ENCODE measurements at places on chromosomes 7 and 10.

DNA sequence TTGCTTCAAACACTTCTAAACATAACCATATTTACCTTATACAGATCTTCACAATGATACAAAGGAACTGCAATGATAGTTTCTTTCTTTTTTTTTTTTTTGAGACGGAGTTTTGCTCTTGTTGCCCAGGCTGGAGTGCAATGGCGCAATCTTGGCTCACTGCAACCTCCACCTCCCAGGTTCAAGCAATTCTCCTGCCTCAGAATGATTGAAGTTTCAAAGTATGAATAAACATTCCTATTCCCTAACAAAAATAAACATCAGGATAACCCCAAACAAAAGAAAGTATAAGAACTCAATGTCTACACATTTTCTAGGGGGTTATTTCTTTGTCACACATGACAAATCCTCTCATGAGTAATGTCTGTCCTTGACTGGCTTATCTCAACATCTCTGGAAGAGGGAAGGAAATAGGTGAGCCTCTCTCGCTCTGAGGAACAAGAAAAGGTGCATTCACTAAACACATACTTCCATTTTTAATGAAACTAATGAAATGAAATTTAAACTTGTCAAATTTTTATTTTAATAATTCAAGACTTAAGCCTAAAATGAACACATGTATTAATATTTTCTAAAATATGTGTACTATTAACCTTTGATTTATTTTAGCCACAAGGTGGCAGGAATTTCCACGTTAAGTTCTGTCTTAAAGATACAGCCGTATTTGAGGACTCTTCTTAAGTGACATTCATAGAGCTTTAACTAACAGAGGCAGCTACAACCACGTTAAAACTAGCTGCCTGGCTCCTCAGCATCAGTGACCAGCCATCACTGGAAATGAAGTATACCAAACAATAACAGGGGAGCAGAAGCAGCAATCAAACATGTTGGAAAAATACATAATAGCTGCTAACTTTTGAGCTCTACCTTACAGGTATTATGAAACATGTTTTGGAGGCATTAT, 58.3 kb downstream of the MALSU1 start:
- DNase-seq: no peak

DNA sequence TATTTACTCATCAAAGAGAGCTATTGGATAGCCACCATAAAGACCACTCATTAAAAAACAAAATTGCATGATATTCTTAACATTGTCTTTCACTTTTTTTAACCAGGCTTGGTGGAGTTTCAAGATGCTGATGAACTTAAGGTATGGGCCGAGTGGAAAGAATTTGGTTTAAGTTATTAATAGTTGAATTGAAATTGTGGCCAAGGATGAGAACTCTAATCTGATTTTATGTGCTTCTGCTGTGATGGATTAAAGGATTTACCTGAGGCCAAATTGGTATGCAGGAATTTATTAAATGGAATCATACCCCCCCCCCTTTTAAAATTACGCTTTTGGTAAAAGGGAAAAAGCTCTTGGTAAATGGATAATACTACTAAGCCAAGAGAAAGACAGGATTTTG, 33.8 kb upstream of the TOMM7 start:
- DNase-seq: no peak

DNA sequence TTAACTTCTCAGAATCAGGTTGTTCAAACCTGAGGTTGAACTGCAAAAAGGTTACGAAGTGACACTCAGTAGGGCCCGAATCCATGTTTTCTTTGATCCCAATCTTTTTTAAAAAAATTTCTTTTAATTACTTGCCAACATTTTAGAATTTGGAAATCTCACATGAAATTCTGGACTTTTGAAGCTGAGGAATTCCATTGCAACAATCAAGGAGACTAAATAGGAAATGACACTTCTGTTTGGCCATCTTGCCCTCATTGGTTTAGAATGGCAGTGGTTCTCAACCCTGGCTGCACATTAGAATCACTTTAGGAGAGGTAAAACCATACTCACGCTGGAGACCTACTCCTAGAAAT, 471 bp upstream of the TOMM7 start:
- DNase-seq: no peak

- no peak for DNase-seq
Measured at GRCh38 chr7:83849131-83849530, 200.2 kb upstream of the SEMA3E start.

DNA sequence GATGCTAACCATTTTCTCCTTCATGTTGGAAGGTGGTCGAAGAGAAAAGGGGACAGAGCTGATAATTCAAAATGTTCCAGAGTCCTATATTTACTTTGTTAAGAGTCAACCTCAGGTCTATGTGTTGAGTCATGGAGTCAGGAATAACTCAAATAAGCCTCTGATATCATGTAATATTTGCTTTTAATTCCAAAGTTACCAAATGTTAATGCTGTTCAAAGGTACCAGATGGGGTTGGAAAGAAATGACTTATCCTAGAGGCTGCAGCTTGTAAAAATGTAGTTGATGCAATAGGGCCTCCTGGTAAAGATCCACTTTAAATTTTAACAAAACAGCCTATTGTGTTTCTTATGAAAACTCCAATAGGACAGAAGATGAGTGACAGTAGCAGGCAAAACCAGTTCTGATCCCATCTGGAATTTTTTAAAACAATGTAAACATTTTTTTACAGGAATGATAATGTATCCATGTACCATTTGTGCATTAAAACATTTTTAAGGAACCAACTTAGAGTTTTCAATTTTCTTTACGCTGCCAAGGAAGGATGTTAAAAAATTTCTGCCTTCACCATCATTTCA, 218.2 kb downstream of the ANK3 start:
- DNase-seq: no peak

- no peak for DNase-seq
Measured at GRCh38 chr7:148060724-148061123, 529.8 kb upstream of the C7orf33 start.

- DNase-seq: no peak
Measured at GRCh38 chr7:134320201-134320600, 3.5 kb upstream of the SLC35B4 start.

DNA sequence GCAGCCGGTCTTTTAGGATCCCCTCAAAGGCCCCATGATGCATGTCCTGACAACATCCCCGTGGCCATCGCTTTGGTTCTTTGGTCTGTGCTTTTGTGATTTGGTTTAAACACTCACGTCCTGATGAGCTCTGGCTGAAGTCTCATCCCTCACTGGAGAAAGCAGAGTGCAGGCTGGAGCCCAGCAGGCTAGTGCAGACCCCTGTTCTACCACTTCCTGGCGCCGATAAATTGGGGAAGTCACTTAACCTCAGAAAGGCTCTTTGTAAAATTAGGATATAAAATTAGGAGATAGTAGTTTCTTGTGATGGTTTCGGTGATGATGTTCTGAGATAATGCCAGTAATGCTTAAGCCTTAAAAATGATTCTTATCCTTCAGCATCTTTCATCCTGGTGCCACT, 307.6 kb downstream of the GFRA1 start:
- no peak for DNase-seq

DNA sequence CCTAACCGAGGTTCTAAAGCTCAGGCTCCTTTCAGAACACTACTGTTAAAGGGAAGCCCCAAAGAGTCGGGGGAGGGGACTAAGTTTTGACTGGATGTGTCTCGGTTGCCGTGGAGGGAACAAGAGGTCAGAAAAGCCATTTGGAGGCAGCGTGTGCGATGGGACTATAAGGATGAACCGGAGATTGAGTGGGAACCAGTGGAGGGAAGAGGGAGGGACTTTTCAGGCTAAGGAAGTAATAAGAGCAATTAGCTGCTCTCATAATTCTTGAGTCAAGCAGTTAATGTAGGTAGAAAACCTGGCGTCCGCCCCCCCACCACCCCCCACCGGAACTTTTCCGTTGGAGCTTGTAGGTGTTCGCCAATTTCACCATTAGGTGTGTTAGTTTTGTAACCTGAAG, 491 bp upstream of the AKAP9 start:
- peak; percentile 35 for DNase-seq

GRCh38 chr7:157638563-157638962, 301.8 kb downstream of the DNAJB6 start:
- DNase-seq: no peak

DNA sequence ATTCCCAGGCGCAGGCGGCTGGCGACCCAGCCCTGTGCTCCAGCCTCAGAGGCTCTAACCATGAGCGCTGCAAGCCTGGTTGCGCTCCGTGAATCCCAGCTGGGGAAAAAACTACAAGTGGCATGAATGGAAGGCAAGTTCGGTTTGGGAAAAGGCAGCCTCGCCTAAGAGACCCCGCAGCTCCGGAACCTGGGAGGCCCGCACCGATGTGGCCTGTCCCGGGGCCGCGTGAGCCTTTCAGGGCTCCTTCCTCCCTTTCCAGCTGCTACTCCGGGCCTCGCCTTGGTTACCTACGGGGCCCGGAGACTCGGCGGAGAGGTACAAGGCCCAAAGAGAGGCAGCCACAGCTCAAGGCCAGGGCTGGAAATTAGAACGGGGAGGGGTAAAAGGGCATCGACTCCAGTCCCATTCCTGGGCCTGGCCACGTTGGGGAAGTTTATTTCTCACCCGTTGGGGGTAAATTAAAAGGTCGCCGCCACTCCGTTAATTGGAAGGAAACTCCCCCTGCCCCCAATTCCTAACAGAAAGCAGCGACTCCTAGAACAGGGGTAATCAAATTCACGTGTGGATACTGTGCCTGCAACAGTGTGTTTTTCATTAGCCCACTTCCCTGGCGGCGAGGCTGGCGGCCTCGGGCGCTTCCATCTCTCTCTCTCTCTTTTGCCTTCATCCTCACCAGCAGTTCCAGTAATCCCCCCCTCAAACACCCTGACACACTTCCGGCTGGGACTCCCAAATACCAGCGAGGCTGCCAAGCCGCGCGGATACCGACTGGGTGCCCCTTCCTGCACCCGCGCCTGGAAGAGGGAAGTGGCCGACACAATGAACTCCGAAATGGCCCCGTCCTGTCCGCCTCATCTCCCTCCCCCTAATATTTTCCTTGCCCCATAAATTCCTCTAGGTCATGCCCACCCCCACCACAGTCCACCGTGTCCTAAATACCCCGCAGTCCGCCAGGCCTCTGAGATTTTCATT, 1.5 kb upstream of the HOXA9 start:
- no peak for DNase-seq

DNA sequence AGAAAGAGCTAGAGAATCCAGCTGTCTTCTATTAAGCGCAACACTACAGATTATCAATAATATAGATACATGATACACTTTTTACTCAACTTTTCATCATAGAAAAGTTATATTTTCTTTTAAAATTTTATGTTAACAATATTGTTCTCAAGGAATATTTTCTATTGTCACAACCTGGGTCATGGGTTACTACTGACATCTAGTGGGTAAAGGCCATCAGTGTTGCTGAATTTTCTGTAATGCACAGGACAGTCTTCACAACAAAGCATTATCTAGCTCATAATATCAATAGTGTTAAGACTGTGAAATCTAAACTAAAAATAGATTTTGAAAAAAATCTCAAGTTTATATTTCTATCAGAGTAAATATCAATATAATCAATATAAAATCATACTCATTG, 209.8 kb downstream of the ZNF33B start:
- no peak for DNase-seq

DNA sequence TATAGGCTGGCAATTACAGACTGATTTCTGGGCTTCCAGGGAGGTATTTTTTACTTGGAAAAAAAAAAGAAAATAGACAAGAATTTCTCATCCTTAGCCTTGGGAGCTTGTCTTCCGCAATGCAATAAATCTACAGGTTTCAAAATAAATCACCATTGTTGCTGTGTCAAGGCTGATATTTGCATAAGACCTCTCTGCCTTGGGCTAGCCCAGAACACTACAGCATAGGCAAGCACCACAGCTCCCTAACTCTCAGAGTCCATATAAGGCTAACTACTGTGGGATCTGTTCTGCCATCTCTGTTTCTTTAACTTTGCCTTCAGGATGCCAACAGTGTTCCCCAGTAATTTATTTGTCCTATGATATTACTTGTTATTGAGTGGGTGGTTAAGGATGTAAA, 64.4 kb downstream of the ZWINT start:
- no peak for DNase-seq

DNA sequence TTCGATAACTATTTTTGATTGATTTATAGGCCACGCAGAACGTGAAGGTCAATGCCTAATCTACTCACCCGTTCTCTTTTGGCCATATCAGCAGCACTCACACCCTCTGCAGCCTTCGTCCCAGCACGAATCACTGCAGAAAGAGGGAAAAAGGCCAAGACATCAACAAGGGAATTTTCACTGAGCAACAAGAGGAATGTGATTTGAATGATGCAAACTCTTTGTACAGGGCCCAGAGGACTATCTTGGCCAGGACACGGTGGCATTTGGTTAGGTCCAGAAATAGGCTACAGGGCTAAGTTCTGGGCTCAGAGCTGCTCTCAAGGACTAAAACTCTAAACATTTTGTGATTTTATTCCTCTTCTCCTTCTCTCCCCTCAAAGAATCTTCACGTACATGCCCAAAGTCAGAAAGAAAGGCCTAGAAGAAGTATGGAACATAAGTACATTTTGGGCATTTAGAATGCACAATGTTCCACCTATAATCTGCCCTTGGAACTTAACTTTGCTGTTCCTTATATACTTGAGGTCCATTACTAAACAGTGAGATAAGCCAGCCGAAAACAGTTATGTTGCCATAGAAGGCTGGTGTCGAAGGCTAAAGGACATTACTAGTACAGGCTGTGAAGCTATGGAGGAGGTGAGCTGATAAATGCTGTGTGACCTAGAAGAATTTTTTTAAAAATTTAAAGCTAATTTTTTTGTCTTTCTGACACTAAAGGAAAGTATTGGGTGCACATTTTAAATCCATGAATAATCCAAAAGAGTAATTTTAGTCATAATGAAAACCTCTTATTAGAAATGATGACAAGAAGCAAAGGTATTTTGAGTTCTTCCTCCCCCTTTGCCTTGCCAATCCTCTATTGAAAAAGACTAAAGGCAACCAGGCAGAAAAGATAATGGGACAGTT, 20.0 kb downstream of the RBM28 start:
- no peak for DNase-seq

DNA sequence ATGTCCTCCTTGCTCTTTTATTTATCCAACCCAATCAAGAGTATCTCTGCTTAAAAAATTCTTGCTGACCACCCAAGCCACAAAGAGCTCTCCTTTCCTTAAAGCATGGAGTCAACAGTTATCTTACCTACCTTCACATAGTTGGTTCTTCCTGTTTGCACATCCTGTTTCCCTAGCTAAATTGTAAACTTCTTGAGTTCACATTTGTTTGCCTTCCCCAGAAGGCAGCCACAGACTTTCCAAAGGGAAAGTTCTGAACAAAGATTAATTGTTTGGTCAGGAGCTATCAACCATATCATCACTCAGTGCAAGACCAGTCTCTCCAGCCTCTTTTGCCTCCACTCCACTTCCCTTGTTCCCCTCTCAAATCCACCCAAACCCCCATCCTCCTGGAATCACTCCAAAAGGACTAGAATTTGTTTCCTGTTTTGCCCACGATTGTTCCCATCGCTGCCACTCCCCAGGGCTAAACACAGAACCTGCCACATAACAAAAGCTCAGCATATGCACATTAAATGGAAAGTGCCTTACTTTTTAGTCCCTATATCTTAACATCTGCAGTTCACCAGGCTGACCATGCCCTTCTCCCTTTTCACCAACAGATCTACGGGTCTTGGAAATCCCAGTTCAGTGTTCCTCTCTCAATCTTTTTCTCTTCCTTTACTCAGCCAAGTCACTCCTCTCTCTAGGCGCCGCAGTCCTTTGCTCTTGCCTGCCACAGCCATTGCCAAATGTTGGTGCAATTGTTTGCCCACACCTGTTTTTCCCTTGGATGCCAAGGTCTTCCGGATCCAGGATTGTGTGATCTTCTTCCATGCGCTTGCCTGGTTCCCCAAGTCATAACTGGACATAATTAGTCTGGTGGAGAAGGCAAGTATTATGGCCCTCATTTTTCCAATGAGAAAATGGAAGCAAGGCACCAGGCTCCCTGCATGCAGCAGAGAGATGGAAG, 265.5 kb downstream of the KCNMA1 start:
- no peak for DNase-seq
